ENCODE measurements at places on chromosomes 2 and 18.

GRCh38 chr2:177989029-177989885 lies 83.3 kb downstream of the PDE11A start:
- DNase-seq: peak; percentile 86

- no peak for DNase-seq
These were observed 460.5 kb downstream of the ERBB4 start for GRCh38 chr2:212078103-212078502.

DNA sequence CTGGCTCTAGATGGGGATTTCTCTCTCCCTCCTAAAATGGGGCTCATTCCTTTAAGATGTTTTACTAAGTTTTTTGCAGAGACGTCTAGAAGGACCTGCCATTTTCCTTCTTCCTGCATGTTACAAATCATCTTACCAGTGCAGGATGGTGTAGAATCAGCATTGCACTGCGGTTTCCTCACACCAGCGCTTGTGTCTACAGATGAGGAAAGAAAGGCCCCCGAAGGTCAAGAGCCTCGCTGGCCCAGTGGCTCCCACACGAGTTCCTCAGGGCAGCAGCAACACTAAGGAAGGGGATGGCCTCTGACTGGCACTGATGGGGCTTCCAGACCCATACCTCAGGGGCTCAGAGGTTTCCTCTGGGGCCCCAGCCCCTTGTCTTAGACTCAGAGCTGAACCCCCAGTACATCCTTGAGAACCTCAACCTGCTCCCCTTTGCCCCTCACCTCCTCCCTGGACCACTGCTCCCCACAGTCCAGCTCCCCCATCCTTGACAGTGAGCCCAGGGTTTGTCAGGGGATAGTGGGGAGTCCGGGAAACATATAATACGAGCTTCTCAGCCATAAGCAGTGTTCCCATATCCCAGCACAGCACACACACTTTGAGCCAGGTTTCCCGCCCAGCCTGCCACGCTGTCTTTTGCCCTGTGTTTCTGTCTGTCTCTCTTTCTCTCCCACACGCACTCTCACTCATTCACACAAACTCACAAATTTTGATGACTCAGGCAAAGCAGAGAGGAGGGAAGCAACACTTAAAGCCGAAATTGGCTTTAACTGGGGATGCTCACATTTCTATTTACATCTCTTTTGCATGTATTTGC lies 29.4 kb downstream of the ZFP36L2 start:
- peak; percentile 13 for DNase-seq

DNA sequence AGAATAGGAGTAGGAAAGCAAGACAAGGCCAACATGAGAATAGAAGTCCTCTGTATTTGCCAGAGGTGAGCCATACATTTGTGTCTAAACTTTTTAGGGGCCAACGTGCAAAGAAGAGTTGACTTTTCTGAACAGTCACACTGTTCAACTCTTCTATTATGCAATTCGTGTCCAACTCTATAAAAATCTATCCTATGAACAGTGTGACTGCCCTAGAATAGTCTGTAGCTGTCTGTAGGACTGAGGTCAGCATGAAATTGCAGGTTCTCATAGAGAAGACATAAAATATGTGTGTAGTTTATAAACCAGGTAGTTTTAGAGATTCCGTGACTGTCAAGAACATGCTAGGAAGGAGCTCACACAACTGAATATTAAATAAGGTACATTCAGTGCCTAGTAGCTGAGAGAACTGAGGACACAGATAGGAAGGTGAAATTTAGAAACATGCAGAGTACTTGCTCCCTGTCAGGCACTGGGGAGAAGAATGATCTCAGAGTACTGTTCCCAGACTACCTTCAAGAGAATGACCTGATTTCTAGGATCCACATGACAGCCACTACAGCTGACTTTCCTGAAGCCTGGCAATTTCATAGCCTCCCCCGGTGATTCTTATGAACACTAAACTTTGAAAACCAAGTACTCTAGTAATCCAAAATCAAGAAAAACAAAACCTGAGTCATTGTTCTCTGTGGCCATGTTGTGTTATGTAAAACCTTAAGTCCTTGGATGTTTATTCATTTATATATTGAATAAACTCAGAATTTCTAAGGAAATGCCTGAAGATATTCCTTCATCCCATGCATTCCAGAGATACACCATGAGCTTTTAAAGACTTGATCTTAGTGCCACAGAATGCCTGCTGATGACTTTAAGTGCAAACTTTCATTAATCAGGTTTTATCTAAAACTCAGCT lies 201.5 kb upstream of the BOD1L2 start:
- no peak for DNase-seq

DNA sequence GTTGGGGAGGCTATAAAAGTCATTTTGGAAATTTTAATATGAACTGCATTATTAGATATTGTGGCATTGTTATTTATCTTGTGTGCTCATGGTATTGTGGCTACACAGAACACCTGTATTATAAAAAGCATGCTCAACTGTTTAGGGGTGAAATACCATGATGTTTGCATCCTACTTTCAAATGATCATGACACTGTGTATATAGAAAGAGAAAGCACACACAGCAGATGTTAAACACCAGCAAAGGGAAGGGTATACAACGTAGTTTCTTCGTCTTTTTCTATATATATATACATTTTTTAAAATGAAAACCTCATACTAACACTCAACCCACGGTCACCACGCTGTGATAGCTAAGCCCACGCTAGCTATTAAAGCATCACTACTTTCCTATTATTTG lies 27.1 kb downstream of the STARD7 start:
- DNase-seq: no peak

DNA sequence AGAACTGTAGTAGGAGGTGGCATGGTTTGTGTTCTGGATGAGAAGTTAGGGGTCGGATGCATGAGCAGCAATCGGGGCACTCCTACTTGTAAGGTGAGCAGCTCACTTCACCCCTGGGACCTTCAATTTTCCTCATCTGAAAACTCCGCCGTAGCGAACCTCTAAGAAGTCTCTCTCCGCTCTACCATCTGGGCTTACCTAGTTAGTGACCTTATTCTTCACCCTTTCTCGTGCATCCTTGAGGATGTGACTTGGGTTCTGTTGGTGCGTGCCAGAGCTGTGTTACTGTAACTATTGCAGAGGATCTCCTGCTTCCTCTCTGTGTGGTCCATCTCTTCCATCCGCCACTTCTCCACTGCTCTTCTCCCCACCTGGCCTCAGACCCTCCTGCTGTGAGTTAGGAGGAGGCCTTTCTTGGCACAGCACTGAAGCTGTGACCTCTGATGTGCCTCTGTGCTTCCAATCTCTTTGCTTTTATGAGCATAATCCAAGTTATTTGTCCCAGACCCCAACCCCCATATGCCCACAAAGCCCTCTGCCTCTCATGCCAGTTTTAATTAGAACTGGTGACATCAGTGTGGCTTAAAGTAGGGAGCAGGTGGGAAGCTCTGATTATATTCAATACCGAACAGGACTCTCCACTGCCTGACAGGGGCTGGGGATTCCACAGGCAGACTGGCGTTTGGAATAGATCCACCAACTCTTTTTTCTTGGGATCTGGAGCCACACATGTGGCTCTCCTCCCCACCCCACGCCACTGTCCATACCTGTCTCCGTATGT lies 178.4 kb downstream of the BCL2 start:
- no peak for DNase-seq

GRCh38 chr18:3453540-3454364 lies 3.8 kb downstream of the TGIF1 start:
- peak; percentile 99 for DNase-seq

- DNase-seq: no peak
These were observed 4.6 kb downstream of the EFHD1 start for GRCh38 chr2:232637866-232638583.

GRCh38 chr2:239147376-239147775 lies 253.4 kb downstream of the HDAC4 start:
- DNase-seq: no peak

DNA sequence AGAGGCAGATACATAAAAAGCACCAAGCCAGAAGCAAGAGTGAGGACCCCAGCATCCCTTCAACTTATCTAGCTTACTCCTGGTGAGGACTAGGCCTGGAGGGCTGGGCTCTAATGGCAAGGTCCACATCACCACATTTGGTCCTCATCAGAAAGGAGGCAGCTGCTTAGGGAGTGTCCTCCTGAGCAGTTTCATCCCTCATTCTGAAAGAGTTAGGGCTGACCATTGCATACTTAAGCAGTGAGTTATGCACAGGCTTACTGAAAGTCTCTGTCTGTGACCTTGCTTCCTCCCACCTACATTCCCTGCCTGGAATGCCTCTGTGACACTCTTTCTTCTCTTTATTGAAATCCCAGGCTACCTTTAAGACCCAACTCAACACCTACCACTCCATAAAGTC lies 301.8 kb upstream of the ACVR2A start:
- peak; percentile 77 for DNase-seq

GRCh38 chr2:172179045-172179701 lies 76.5 kb upstream of the DLX2 start:
- peak; percentile 17 for DNase-seq

Measured in fibroblast of upper back skin (primary cell).